ENCODE measurements at places on chromosomes 3 and 15.

GRCh38 chr3:189419683-189420082 lies 211.5 kb upstream of the TP63 start:
- DNase-seq = no peak

- no peak for DNase-seq
Measured at GRCh38 chr3:52432225-52432624, 12.7 kb downstream of the SEMA3G start.

DNA sequence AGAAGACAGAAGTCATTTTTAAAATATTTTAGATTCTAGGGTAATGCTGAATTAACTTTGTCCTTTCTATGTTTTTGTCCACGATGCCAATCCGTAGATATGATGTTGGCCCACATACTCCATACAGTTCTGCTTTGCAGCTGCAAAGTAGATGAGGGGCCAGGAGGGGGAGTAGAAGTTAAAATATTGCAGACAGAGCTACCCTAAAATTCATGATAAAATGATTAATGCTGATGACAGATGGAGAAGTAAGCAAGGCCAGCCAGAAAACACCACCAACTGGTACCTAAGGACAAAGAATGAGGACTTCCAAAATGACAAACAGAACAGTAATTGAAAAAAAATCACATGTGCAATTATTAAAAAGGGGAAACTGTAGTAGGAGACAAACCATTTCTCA lies 756.6 kb upstream of the ARPP21 start:
- DNase-seq = no peak

- no peak for DNase-seq
Measured at GRCh38 chr15:69039516-69040225, 25.2 kb downstream of the NOX5 start.

DNA sequence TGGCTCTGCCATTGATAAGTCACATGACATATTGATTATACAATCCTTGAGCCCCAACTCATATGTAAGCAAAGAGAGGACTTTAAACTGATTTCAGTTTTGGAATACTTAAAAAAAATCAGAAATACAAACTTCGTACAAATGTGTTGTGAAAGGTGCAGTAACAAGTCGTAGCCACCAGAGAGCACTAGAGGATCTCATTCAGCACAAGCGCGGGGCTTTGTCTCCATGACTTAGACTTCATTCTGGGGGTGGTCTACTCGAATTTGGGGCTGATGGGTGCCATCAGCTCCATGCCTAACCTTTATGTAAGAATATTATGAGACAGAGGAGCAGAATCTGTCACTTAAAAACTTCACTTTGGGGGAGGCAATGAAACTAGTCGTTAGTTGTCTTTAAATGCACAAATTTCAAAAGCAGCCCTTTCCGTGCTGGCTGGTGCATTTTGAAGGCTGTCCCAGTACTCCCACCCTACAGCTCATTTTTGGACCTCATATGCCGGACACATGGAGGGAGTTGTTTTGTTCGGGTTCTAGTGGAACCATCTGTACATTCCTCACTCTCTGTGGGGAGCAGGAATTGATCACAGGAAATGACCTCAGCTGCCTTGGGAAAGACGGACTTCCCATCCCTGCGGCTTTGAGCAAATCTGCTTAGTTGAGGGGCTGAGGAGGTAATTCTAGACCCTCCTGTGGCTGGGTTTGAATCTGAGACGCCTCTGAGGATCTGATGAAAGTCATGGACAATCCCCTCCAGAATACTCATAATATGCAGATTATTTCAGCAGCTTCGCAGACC lies 27.5 kb upstream of the MASP1 start:
- peak; percentile 36 for DNase-seq

GRCh38 chr3:39068556-39068955 lies 16.7 kb downstream of the WDR48 start:
- DNase-seq = no peak

DNA sequence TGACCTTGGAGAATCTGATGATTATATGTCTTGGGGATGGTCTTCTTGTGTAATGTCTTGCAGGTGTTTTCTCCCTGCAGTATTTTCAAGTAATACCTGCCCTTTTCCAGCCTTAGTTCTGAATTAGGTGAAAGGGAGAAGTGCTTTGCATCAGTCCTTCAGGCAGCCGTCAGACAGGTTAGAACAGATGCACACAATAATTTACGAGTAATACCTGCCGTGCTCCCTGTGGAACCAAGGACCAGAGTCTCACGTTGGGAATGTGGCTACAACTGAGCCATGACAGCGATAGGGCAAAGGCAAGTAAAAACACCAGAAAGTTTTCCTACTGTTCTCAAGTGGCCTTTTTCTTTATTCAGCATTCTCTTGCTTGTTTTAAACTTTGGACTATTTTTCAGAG lies 69.1 kb downstream of the CHCHD6 start:
- DNase-seq = no peak

DNA sequence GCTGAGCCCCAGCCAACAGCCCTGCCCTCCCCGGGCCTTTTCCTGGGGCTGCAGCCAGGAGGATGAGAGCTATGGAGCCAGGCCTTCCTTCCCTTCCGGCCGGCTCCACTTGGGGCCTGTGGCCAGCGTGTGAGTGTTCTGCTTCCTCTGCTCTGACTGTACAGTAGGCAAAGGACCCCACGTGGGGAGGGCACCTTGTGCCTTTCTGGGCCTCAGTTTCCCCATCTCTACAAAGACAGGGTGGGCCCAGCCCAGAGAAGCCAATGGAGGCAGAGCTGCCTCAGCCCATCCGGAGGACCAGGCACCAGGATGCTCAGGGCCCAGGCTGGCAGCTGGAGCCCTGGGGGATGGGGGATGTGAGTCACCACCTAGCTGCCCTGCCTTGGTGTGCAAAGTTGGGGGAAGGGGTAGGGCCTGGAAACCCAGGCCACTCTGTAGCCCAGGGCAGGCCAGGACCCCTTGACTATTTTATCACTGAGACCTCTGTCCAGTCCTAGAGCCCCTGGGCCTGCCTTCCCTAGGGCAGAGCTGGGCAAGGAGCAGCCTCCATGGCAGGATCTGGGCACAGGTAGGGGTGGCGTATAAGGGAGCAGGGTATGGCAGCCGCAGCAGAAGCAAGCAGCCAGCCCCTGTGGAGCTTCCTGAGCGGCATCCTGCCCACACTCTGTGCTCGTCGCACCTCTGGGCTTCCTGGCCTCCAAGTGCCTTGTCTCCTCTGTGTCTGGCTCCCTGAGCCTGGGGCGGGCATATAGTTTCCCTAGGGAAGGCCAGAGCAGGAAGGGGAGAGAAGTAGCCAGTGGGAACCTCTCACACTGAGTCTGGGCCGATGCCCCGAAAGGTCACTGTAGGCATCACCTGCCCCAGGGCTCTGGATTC lies 1.8 kb downstream of the PSTPIP1 start:
- peak; percentile 43 for DNase-seq

DNA sequence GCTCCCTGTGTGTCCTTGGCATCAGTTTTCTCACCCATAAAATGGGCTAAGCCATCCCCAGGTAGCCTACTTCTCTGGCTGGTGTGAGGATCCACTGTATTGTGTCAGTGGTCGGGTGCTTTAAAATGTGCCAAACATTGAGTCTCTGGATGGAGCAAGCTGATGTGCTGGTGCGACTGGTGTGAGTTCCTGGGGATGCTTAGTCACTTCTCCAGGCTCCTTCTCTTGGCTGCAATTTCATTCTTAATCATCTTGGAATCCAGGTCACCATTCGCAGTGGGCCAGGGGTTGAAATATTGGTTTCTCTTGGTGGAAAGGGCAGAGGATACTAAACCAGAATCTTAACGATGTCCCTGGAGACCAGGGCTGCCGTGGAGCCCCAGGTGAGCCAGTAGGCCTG lies 29.3 kb downstream of the SCN5A start:
- DNase-seq = no peak

DNA sequence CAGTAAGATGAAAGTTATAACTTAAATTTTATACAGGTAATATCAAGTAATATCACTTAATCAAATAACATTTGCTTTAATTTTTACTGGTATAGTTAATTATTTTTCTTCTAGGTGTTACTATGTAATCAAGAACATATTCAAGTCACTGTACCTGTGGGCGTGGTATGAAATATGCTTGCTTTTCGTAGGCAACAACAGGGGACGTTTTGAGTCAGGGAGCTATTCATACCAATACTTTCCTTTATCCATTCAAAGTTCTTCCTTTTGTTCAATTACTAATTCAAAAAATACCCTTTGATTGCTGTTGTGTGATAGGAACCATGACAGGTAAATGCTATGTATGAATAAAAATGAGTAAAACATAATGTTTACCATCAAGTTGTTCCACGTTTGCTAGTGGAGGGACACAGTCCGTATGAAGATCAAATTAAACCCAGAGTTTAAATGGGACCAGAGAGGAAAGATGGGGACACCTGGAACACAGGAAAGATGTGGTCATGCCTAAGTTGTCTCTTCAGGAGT lies 654.0 kb upstream of the KCNMB2 start:
- no peak for DNase-seq

DNA sequence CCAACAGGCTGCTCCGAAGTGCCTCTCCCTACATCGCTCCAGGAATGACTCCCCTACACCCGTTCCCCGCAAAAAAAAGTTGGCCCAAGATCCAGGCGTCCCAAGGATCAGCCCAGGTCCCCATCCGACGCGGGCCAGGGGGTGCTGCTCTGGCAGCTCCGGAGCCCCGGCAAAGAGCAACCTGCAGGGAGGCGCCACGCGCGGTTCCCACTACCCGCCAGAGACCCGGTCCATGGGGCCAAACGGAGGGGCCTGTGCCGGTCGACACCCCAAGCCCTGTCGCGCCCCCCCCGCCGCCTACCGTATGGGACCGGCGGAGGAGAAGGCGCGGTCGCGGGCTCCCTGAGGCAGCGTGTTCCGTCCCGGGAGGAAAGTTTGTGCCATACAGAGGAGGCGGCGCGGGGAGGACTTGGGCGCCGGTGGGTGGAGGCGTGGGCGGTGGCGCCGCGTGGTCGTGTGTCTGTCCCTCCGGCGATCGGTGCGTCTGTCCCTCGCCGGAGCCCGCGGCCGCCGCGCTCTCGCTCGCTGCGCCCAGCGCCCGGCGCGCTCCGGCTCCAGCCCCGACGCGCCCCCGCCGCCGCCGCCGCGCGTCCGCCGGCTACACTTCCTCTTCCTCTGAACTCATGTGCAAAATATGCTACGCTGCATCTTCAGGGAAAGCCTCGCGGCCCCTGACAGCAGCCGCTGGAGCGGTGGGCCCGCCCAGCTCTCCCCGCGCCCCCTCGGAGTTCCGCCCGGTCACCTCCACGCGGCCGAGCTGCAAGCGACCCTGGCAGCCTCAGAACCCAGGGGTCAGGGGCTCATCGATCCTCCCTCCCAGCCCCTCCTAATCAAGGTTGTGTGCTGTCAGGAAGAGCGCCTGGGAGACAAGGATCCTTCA lies at the start of gene RFTN1:
RFTN1 (minus strand) TSS at position 559 of the 880 bp plus-strand sequence. CDS start 19,830 bp downstream, outside the sequence.
- DNase-seq = no peak

- no peak for DNase-seq
Measured at GRCh38 chr3:70476174-70476573, 163.7 kb upstream of the MDFIC2 start.

DNA sequence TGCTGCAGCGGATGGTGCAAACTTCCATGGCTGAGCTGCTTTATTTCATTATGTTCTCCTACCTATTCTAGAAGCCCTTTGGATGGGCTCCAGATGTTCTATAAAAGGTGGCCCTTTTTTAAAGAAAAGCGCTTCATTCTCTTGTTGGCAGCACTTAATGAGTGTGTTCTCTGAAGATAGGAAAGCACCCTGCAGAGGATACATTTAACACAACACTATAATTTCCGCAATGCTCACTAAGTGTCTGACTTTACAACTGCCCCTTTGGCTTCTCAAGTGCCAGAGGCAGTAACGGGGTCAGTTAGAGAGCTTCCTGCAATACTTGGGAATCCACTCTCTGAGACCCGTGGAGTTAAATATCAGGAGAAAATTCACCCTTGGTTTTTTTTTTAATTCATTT lies 88.1 kb downstream of the MDFIC2 start:
- no peak for DNase-seq

GRCh38 chr15:90131848-90132247 lies 29.6 kb upstream of the IDH2 start:
- DNase-seq = no peak

DNA sequence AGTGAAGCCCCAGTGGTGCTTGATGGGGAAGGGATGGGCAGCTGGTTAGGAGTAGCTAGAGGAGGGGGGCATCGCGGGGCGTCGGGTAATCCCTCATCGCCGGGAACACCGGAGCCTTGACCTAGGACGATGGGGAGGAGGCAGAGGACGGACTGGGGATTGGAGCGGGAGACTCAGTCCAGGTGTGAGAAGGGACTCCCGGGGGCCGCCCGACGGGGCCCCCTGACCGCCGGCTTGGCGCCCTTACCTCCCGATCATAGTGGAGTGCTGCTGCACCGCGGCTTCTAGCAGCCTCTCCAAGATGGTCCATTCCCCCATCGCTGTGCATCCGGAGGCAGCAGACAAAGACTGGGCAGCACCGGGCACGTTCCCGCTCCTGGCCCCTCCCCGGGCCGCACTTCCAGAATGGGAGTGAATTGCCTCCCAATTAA lies 612 bp downstream of the GJD2 start:
- DNase-seq = no peak

- no peak for DNase-seq
Measured at GRCh38 chr3:157113832-157114505, 46.0 kb downstream of the CCNL1 start.

GRCh38 chr15:59074607-59075006 lies 30.3 kb upstream of the CCNB2 start:
- DNase-seq = no peak

GRCh38 chr15:97576929-97577645 lies 383.4 kb upstream of the ARRDC4 start:
- no peak for DNase-seq

DNA sequence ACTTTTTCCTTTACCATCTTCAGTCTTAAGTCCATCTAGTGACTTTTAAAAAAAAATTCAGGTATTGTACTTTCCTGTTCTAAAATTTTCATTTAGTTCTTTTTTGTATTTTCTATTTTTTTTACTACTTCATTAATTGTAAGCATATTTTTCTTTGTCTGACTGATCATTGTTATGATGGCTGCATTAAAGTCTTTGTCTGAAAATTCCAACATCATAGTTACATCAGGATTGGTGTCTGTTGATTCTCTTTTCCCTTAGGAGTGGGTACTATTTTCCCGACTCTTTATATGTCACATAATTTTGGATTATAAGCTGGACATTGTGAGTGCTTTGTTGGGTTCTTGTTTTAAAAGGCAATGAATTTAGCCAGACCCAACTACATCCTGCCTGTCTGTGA lies 34.9 kb upstream of the POLR2M start:
- no peak for DNase-seq

GRCh38 chr15:68783226-68784058 lies 37.3 kb downstream of the ANP32A start:
- no peak for DNase-seq

All from stromal cell of bone marrow (primary cell).